ENCODE measurements at places on chromosomes 5 and 9. TPM values are rescaled to one million over a fixed set of nuclear protein-coding genes. Genes with fewer than 3 reads are reported as not detected.

Gene PCDHGA7
- 4.4 TPM for total RNA-seq

Gene ZBTB5
- 20.3 TPM for total RNA-seq

Gene PCDHGB3
- 4.8 TPM for total RNA-seq

- H3K27ac ChIP-seq: no peak overlapping the region
- H3K36me3 ChIP-seq: peaks cover 11% of the 10 kb centered on the region
- no peak overlapping the region for H3K4me3 ChIP-seq
- H3K27me3 ChIP-seq: no peaks in the 10 kb centered on the region
- H3K4me1 ChIP-seq: peaks cover 6% of the 10 kb centered on the region
- no peak for DNase-seq
These were observed 1.6 kb upstream of the PRRC1 start for GRCh38 chr5:127515693-127516440.

- no peaks in the 10 kb centered on the region for H3K4me1 ChIP-seq
- H3K27me3 ChIP-seq: no peaks in the 10 kb centered on the region
- DNase-seq: no peak
- H3K27ac ChIP-seq: no peak overlapping the region
- no peak overlapping the region for H3K4me3 ChIP-seq
These were observed 253.7 kb upstream of the PRDM9 start for GRCh38 chr5:23253621-23254198.

- no peak overlapping the region for H3K4me3 ChIP-seq
- H3K4me1 ChIP-seq: peaks cover 9% of the 10 kb centered on the region
- H3K27me3 ChIP-seq: no peaks in the 10 kb centered on the region
- no peak for DNase-seq
These were observed 2.2 kb downstream of the C8G start for GRCh38 chr9:136947028-136947891.

DNA sequence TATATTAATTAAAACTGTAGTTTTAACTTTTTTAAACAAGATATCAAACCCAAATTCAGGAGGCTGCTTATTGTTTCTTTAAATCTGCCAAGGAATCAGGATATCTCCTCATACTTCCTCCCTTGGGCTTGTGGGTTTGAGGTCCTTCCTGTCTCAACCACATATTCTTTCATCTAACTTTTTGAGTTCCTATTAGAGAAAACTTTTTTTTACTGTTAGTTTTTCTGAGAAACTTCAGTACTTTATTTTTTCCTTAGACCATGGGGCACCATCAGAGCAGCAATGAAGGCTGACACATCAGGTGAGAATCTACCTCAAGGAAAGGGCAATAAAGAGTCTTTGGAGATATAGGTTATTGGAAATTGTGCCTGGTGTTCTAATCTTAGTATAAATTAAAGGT, 56.7 kb downstream of the TSSK1B start:
- no peaks in the 10 kb centered on the region for H3K36me3 ChIP-seq
- no peaks in the 10 kb centered on the region for H3K27me3 ChIP-seq

DNA sequence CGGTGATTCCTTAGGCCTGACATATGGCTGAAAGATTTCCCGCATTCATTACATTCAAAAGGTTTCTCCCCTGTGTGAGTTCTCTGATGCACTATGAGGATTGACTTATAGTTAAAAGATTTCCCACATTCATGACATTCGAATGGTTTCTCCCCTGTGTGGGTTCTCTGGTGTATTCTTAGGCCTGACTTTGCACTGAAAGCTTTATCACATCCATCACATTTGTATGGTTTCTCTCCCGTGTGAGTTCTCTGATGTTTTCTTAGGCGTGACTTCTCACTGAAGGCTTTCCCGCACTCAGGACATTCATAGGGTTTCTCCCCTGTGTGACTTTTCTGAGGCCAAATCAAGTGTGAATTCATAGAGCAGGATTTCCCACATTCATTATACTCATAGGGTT, 35.8 kb downstream of the ZNF782 start:
- H3K27ac ChIP-seq: no peak overlapping the region
- H3K27me3 ChIP-seq: no peaks in the 10 kb centered on the region
- no peak overlapping the region for H3K4me3 ChIP-seq

- H3K4me3 ChIP-seq: no peak overlapping the region
- DNase-seq: peak; percentile 12
- H3K4me1 ChIP-seq: no peaks in the 10 kb centered on the region
- no peak overlapping the region for H3K27ac ChIP-seq
- H3K27me3 ChIP-seq: no peaks in the 10 kb centered on the region
These were observed 621.2 kb upstream of the CDH6 start for GRCh38 chr5:30572279-30572678.

- H3K27ac ChIP-seq: no peak overlapping the region
- no peak overlapping the region for H3K4me3 ChIP-seq
- H3K27me3 ChIP-seq: no peaks in the 10 kb centered on the region
- no peak for DNase-seq
- no peaks in the 10 kb centered on the region for H3K4me1 ChIP-seq
These were observed 36.8 kb upstream of the SHOC1 start for GRCh38 chr9:111831371-111832108.

- no peaks in the 10 kb centered on the region for H3K4me1 ChIP-seq
- DNase-seq: no peak
These were observed 180.1 kb downstream of the MACROH2A1 start for GRCh38 chr5:135218790-135219568.

GRCh38 chr9:69130456-69131441, 43.3 kb upstream of the TJP2 start:
- DNase-seq: peak; percentile 1
- no peaks in the 10 kb centered on the region for H3K27me3 ChIP-seq
- peaks cover 4% of the 10 kb centered on the region for H3K36me3 ChIP-seq

- no peaks in the 10 kb centered on the region for H3K27me3 ChIP-seq
- H3K4me3 ChIP-seq: no peak overlapping the region
- peak; percentile 44 for DNase-seq
- H3K27ac ChIP-seq: no peak overlapping the region
- no peaks in the 10 kb centered on the region for H3K4me1 ChIP-seq
These were observed 20.7 kb downstream of the NLN start for GRCh38 chr5:65742565-65743231.

Gene GDF9
- 0.66 TPM for total RNA-seq

Gene PCDHGA3
- 0.90 TPM for total RNA-seq

Gene IFNA1
- total RNA-seq: not detected

Gene GLRA1
- not detected for total RNA-seq

- DNase-seq: peak; percentile 78
- H3K27me3 ChIP-seq: no peaks in the 10 kb centered on the region
- H3K4me3 ChIP-seq: no peak overlapping the region
- no peaks in the 10 kb centered on the region for H3K36me3 ChIP-seq
- H3K27ac ChIP-seq: no peak overlapping the region
These were observed 62.0 kb downstream of the SUSD1 start for GRCh38 chr9:112112941-112113681.

- no peak overlapping the region for H3K27ac ChIP-seq
- H3K4me1 ChIP-seq: no peaks in the 10 kb centered on the region
- no peak for DNase-seq
These were observed 26.6 kb downstream of the GADD45G start for GRCh38 chr9:89631384-89631783.

- H3K4me1 ChIP-seq: no peaks in the 10 kb centered on the region
- H3K27me3 ChIP-seq: no peaks in the 10 kb centered on the region
- no peak overlapping the region for H3K4me3 ChIP-seq
- DNase-seq: no peak
- no peak overlapping the region for H3K27ac ChIP-seq
These were observed 160.8 kb upstream of the CDKN2B start for GRCh38 chr9:22169727-22170503.

Gene RASGEF1C
- 0.42 TPM for total RNA-seq

Gene EDIL3
- 59.9 TPM for total RNA-seq

- no peak overlapping the region for H3K4me3 ChIP-seq
- H3K4me1 ChIP-seq: no peaks in the 10 kb centered on the region
- H3K36me3 ChIP-seq: no peaks in the 10 kb centered on the region
- H3K27me3 ChIP-seq: no peaks in the 10 kb centered on the region
These were observed 86.2 kb upstream of the HSPA9 start for GRCh38 chr5:138661291-138661960.

Gene TAS2R1
- 0.31 TPM for total RNA-seq

DNA sequence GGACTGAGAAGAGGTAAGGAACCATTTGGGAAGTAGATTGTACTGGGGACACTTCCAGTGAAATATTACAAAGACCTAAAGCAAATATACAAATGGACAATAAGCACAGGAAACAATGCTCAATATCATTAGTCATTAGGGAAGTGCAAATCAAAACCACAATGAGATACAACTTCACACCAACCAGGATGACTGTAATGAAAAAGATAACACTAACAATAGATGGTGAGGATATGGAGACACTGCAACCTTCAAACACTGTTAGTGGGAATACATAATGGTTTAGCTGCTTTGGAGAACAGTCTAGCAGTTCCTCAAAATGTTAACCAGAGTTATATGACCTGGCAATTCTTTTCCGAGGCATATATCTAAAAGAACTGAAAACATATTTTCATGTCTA, 149.7 kb downstream of the TRPM3 start:
- H3K36me3 ChIP-seq: no peaks in the 10 kb centered on the region
- H3K4me3 ChIP-seq: no peak overlapping the region
- no peaks in the 10 kb centered on the region for H3K27me3 ChIP-seq
- no peak overlapping the region for H3K27ac ChIP-seq
- no peaks in the 10 kb centered on the region for H3K4me1 ChIP-seq

Measured in GM23338 (cell line).